NK-92 treated with Interleukin-12 subunit alpha and Interleukin-12 subunit beta, amount 100 ng/mL, for 24 hours (cell line): ENCODE measurements at places on chromosomes 1 and 21.

DNA sequence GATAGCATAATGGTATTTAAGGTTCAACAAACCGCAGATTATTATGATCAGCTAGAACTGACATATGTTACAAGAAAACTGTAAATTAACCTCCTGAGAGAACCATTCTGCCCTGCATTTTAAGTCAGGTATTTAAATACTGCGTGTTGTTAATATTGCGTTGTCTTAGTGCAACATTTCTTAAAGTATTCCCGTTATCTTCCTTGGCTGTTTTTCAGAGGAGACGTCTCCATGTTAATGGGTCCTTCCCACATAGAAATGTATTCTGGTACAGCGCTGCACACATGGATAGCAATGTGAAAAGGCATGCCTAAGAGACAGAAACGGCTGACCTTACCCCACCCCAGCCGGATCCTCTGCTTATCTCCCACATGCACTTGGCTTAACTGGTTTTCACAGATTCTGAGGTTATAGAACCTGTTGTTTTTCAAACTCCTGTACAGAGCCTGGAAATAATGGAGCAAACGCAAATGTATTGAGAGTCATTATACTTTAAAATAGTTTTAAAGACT is 22.8 kb upstream of the DEGS1 start:
- DNase-seq, result no peak

- no peak for DNase-seq
Measured at GRCh38 chr1:1441002-1441888, 5.8 kb downstream of the VWA1 start.

DNA sequence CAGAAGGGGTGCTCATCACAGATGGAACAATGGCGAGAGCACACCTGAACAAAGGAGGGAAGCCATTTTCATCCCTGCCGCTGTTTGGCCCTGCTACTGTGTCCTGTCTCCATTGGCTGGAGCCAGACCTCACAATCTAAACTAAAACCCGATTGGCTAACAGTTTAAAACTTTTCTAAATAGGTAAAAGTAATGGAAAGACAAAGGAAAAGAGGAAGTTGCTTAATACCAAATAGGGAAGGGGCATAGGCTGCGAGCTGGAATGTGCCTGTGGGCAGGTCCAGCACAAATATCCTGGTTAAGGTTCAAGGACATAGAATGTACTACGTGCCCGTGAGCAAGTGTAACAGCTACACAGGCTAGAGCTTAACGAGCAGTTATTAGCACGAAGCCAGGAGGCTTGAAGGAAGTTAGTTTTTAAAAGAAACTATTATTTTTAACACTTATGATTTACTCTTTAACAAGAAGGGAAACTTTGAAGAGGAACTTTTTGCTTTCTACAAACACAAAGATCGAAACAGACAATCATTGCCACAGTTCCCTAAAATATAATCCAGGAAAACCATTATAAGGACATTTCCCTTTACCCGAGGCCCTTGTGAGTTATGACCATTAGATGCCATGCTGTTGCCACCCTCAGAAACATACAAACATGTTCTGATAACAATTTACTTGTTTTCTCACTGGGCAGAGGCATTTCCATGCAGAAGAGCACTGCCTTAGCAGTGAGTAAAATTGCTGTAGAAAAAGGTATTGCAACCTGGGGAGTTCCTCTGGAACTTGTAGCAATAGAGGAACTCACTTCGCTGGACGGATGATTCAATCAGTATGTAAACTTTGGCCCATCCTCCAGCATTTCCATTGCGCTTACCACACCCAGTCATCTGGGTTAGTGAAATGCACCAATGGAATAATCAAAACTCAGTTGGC is 4.8 kb upstream of the PTTG1IP start:
- no peak for DNase-seq

DNA sequence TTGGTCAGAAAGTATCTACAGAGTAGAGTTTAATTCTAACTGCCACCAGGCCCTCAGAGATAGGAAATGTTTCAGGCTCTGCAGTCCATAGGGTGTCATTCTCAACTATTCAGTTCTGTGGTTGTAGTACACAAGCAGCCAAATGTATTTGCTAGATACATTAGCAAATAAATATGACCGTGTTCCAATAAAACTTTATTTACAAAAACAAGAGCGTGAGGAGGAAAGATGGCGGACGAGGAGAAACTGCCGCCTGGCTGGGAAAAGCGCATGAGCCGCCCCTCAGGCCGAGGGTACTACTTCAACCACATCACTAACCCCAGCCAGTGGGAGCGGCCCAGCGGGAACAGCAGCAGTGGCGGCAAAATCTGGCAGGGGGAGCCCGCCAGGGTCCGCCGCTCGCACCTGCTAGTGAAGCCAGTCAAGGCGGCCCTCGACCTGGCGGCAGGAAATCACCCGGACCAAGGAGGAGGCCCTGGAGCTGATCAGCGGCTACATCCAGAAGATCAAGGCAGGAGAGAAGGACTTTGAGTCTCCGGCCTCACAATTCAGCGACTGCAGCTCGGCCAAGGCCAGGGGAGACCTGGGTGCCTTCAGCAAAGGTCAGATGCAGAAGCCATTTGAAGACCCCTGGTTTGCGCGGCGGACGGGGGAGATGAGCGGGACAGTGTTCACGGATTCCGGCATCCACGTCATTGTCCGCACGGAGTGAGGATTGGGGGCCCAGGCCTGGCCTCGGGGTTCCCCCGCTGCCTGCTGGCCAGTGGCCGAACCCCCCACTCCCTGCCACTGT is 286.1 kb downstream of the LRRC40 start:
- DNase-seq, result no peak

- DNase-seq, result no peak
Measured at GRCh38 chr1:220974431-220974830, 95.2 kb downstream of the HLX start.

- DNase-seq, result no peak
Measured at GRCh38 chr21:44423312-44423821, 31.9 kb upstream of the LRRC3 start.

DNA sequence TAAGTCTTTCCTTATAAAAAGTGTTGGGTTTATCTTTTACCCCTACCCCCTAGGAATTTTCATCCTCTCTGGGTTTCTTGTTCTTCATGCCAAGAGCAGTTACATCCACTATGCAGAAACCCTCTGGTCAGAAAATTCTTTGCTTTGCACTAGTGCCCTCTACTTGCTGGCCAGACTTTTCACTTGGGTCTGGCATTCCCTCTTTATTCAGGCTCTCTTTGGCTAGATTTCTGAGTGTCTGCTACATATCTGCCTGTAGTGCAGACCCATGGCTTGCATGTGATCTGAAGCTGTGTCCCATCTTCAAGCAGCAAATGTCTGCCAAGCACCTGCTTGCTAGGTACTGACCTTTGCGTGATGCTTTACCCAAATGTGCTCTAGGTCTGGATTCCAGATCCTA is 237.0 kb downstream of the GPATCH2 start:
- DNase-seq, result no peak

DNA sequence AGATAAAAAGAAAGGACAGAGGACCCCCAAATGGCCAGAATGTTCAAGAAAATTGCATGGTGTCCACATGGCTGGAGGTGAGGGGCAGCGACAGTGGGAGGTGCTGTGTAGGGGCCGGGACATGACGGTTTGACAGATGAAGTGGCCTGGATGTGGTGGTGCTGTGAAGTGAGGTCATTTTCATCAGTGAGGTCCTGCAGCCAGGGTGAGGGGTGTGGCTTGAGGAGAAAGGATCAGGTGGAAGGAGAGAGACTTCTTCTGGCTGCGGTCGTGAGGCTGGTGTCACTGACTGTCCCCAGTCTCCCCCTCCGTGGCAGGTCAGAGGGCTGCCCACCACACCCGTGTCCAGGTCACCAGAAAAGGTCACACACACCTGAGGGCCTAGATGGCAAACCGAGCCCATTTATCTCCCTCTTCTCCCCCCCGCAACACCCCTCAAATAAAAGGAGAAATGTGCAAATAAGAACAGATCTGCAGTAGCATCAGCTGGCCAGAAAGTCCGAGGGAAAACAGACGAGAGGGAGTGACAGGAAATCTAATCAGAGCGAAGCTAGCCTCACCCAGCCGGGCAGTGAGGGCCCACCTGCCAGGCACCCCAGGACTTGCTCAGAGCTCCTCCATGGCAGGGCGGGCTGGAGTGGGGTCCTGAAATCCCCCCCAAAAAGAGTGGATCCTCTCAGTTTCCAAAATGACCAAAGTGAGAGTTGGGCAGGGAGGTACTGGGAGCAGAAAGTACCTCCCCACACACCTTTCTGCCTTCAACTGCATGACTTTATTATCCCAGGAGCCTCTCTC is 148.5 kb upstream of the EDN2 start:
- no peak for DNase-seq

DNA sequence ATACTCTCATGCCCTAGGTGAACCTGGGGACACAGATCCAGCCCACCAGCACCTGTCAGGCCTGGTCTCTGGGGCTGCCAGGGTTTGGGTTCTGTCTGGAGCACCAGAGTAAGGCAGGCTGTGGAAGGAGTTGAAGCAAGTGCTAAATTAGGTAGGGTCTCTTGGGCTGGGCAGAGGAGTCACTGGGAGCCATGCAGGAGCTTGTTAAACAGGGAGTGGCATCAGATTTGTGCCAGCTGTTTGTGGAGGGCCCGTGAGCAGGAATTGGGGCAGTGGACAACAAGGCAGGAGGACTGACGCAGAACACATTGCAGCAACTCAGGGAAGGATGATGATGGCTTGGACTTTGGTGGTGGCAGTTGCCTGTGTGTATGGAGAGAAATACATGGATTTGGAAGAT is 56.3 kb downstream of the PTPRF start:
- no peak for DNase-seq

- no peak for DNase-seq
Measured at GRCh38 chr1:153541641-153542590, 1.2 kb upstream of the S100A5 start.

- no peak for DNase-seq
Measured at GRCh38 chr1:180168786-180169639, 14.3 kb downstream of the QSOX1 start.

- DNase-seq, result peak; percentile 52
Measured at GRCh38 chr1:240611619-240612480, at the start of gene GREM2. Gene GREM2 (minus strand): TSS chr1:240612155. CDS start chr1:240493475, 118,680 bp downstream.

- no peak for DNase-seq
Measured at GRCh38 chr1:156705321-156705917, at the start of gene CRABP2. Gene CRABP2 (minus strand): TSS chr1:156705583. CDS start chr1:156705446, 137 bp downstream.

GRCh38 chr1:175206687-175207086 is 14.1 kb upstream of the KIAA0040 start:
- DNase-seq, result no peak

DNA sequence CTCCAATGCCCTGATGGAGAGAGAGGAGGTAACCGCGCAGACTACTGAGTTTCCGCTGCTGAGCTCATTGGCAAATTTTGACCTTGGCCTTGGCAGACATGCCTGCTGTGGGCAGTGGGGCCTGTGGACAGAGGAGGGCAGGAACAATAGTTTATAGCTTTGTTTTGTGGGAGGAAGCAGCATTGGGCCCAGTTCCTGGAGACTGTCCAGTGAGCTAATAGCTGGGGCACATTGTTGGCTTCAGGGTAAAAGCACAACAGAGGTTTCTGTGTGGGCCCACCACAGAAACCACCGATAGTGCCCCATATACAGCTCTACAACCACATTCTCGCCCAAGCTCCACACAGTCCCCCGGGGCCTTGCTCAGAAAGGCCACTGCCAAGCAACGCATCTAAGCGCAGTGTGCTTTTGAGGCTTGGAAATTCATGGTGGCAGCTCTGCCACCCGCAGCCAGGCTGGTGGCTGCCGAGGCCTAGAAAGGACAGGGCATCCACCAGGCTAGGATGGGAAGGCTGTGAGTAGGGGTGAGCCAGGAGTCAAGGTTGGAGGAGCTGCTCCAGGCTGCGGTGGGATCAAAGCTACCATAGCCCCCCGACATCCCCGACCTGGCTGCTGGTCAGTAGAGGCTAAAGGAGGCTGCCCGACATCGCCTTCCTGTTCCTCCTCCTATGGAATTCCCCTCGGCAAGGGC is 43.2 kb downstream of the NEK2 start:
- DNase-seq, result no peak

- DNase-seq, result no peak
Measured at GRCh38 chr1:204994086-204994862, 48.7 kb upstream of the CNTN2 start.
